ENCODE measurements at places on chromosomes 3 and 15.

DNA sequence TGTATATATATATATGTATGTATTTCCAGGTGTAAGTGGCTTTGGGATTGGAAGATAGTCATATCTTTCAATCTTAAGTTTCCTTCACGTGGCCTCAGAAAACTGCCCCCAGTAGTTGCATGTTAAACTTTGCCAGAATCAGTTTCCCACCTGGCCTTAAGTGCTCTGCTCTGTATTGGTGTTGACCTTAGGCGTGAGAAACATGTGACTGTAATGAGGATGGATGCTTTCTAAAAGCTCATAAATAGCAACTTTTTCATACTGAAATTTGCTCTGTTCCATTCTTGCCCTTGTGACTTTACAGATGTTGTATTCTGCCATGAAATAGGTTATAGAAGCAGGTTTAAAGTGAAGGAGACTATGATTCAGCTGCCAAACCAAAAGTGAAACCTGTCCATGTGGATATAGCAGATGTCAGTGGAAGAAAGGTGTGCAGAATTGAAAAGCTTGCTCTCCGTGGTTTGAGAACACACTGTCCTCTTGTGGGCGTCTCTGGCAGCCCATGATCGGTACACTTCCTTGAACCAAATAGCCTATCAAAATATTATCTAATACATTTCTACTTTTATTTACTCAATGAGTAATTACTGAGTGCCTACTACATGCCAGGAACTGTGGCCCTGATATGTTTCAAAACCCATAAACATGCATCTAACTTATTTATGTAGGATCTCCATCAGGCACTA, 15.8 kb downstream of the SCG5 start:
- no peak for DNase-seq

- DNase-seq, result no peak
These were observed 52.0 kb upstream of the ULK4 start for GRCh38 chr3:42013691-42014457.

- peak; percentile 32 for DNase-seq
These were observed 2.4 kb downstream of the TSC22D2 start for GRCh38 chr3:150410311-150411105.

- DNase-seq, result no peak
These were observed 108.2 kb upstream of the KBTBD8 start for GRCh38 chr3:66889750-66890494.

DNA sequence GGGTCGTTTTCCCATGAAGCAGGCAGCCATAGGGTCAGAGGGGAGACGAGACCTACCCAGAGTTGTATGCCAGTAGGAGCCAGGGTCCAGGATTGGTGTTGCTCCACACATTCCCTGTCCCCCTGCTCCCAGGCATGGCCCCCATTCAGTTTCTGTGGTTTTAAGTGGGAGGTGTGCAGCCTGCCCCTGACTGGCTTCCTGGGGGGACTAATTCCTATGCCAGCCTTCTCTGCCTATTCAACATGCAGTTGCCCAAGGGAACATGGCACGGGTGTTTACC, 126.3 kb downstream of the EEFSEC start:
- no peak for DNase-seq

DNA sequence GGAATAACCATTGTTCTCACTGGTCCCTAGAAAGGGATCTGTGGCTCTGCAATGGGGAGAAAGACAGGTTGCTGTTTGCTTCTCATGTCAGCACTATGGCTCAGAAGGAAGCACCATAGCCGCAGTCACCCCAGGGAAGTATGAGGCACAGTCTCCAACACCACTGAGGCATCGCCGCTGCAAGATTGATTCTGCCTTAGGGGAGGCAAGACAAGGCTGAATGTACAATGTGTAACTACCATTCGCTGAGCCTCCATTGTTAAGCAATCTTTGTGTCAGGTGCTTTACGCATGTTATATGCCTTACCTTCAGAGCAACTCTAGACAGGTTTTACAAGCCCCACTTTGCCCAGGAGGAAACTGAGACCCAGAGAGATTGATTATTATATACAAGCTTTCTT, 100.7 kb upstream of the KCNMB2 start:
- DNase-seq, result no peak

- no peak for DNase-seq
These were observed 5.7 kb upstream of the FBLN2 start for GRCh38 chr3:13543253-13543652.

- DNase-seq, result peak; percentile 19
These were observed 9.4 kb downstream of the NAA50 start for GRCh38 chr3:113736548-113737089.

GRCh38 chr15:67097930-67098740, 32.7 kb downstream of the SMAD3 start:
- DNase-seq, result no peak

DNA sequence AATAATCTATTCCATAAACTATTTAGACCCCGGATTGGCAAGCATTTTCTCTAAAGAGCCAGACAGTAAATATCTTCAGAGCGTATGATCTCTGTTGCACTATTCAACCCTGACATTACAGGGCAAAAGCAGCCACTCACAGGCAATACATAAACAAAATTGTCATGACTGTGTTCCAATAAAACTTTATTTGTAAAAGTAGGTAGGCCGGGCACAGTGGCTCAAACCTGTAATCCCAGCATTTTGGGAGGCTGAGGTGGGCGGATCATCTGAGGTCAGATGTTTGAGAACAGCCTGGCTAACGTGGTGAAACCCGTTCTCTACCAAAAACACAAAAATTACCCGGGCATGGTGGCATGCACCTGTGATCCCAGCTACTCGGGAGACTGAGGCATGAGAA, 66.5 kb downstream of the ADAMTS9 start:
- no peak for DNase-seq

GRCh38 chr3:10964537-10965167, 27.9 kb upstream of the SLC6A1 start:
- no peak for DNase-seq

- DNase-seq, result no peak
These were observed 62.1 kb upstream of the SLC6A11 start for GRCh38 chr3:10753964-10754363.

DNA sequence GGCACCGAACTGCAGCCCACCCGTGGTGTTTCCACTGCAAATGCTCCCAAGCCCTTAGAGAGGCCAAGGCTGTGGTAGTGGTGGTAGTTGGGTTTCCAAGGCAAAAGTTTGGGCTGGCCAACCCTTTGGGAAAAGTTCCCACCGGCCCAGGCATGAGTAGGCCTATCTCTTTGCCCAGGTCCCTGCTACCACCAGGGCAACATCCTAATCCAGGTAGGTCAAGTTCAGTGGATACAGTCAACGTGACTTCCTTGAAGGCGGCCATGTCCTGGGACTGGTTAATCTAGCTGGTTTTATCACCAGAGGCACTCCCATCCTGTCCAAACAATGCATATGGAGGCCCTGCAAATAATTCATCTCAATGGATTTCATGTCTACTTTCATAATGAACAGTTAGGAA, 1.6 kb upstream of the ONECUT1 start:
- DNase-seq, result no peak

- peak; percentile 31 for DNase-seq
These were observed 48.0 kb upstream of the TSPAN3 start for GRCh38 chr15:77118882-77119321.

DNA sequence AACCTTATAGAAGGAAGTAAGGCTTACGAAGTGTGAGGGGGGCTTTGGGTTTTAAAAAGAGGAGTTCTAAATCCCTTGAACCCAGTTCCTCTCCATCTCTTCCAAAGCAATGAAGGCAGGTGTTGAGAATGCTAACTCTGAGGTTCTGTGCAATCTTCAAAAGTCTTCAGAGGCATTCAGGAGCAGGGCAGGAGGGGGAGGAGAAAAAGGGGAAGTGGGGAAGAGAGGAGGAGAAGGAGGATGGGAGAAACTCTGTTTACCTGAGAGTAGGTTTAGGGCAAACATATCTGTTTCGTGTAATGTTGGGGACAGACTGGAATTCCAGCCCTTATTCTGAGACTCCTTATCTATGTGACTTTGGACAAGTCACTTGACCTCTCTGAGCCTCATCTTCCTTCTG, 36.9 kb downstream of the FAM3D start:
- no peak for DNase-seq

GRCh38 chr3:37704064-37704463, 157.6 kb upstream of the CTDSPL start:
- no peak for DNase-seq

DNA sequence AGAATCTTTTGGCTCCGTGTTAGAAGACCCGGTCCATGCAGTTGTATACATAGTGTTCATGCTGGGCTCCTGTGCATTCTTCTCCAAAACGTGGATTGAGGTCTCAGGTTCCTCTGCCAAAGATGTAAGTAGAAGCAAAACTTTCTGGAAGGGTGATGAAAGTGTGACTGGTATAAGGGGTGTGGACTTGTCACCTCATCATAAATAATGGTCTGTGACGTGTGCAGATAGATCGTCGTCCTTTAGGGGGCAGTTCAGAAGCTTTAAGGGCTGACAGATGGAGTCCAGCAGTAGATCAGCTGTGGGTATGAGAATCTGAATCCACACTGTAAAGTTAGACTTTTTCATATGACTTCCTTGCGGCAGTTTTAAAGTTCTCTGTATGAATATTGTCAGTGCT, 15.3 kb downstream of the SEC61A1 start:
- DNase-seq, result no peak

DNA sequence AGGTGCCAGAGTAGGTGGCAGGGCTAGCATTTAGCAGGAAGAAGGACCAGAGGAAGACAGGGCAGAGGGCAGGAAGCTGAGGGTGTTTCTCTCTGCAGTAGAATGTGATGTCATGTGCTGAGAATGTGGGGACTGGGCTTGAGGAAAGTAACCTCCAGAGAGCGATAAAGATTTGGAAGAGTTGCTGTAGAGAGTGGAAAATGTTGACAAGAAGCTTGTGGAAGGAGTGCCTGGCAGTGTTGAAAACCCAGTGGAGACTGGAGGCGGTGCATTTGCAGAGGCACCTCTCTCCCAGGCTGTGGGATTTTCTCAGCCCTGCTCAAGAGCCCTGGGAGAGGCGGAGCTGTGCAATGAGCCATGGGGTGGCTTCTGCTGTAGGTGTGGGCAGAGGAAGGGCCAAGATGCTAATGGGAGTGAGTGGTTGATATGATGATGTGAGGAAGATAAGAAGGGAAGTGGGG, 54.8 kb downstream of the MESD start:
- DNase-seq, result no peak

GRCh38 chr3:169133178-169134161, 530.0 kb downstream of the MECOM start:
- DNase-seq, result no peak

GRCh38 chr3:172170841-172171240, 131.5 kb downstream of the FNDC3B start:
- DNase-seq, result no peak

DNA sequence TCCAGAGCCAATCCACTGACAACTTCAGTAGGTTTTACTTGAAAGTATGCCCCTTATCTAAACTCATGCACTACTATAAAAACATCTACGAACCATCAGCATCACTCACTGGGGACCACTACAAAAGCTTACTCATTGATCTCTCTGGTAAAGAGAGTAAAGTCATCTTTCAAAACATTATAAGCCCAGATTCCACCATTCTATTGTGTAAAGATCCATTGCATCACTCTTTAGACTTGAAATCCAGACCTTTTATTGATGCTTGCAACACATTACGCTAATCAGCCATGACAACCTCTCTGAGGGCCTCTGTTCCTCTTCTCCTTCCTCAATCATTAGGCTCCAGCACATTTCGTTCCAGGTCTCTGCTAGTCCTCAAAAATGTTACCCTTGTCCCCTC, 248.9 kb upstream of the WNT5A start:
- no peak for DNase-seq

- no peak for DNase-seq
These were observed 21.8 kb downstream of the MAP2K5 start for GRCh38 chr15:67564021-67564967.

GRCh38 chr3:31035681-31036080, 141.2 kb upstream of the GADL1 start:
- no peak for DNase-seq

- no peak for DNase-seq
These were observed 43.7 kb downstream of the IGSF11 start for GRCh38 chr3:118990823-118991560.

DNA sequence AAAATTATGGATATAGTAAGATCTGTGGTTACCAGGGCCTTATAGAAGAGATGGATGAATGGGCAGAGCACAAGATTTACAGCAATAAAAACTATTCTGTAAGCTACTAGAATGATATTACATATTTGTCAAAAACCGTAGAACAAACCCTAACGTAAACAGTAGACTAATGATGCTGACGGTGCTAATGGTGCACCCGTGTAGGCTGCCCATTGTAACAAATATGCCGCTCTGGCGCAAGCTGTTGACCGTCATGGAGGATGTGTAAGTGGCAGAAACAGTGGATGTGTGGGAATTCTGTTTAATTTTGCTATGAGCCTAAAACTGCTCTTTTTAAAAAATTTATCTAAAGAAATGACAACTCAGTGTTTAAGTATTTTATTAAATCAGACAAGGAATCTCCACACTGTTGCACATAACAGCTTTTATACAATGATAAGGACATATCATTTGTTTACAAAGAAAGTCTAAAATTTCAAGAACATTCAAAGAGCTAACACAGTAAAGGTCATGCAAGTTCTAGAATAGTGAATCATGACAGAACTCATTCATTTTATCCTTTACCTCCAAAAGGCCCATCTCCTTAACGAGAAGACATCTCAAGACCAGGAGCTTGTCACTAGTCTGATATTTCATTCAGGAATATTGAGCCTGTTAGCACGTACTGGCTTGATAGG, 32.8 kb downstream of the TFRC start:
- no peak for DNase-seq

DNA sequence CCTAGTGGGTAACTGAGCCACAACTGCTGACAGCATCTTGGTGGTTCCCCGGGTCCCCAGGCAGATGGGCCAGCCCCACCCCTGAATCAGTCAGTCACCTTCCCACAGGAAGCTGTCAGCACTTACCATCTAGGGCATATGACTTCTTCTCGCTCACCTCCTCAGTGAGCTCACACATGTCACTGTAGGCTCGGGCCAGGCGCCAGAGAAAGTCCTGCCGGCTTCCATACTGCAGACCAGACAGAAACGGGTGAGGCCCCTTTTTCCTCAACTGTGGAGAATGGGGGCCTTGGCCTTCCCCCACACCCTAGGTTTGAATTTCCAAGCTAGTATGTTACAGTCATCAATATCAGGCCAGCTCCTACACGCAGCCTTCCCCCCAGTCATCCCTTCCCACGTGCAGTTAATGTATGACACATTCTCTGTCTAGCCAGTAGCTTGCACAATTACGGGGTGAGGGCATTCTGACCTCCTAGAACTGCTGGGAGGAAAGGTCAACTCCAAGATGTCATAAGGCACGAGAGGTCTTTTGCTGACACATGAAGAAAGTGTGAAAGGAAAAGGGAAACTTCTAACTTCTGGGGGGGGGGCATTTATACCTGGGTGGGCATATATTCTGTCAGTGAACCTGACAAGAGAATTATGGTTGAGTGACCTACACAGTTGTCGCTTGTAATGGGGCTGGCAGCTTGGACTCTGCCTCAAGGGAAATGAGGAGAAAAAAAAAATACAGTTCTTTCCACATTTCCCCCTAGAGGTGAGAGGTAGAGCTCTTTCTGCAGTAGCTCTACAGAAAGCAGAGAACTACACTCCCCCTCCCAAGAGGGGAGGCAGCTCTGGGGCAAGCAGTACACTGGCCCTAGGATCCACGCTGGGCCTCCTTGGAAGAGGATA, 10.9 kb downstream of the RMDN3 start:
- no peak for DNase-seq

Measured in NCI-H524 treated with DMSO at 0.1 percent for 48 hours (cell line).